ENCODE measurements at places on chromosomes 4 and X. TPM values are rescaled to one million over a fixed set of nuclear protein-coding genes. Genes with fewer than 3 reads are reported as not detected.

DNA sequence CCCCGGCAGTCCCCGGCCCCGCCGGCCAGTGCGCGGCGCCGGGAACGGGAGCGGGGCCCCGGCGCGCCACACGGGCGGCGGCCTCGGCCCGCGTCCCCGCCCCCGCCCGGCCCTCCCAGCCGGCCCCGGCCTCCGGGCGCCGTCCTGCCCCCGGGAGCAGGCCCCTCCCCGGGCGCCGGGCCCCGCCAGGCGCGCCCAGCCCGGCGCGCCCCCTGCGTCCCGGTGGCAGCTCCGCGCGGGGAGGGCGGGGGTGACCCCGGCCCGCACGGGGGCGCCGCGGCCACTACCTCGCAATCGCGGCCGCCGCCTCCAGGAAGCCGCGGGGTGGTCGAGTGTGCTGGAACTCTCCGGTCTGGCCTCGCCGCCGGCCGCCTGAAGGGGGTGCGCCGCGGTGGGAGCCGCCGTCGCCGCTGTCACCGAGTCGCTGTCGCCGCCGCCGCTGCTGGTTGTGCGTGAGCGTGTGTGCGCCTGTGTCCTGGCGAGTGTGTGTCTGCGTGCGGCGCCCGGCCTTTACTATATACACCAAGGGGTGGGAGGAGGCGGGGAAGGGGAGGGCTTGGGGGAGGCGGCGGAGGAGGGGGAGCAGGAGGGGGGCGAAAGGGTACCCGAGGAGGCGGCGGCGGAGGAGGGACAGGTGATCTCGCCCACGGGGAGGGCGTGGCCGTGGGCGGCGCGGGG, at the start of gene RAI2:
RAI2 (minus strand) TSS at position 488 of the 678 bp plus-strand sequence. CDS start 59,288 bp downstream, outside the sequence.
- H3K36me3 ChIP-seq = no peaks in the 10 kb centered on the region
- H3K4me1 ChIP-seq = no peaks in the 10 kb centered on the region
- no peak within 1 kb of the TSS for H3K27ac ChIP-seq

DNA sequence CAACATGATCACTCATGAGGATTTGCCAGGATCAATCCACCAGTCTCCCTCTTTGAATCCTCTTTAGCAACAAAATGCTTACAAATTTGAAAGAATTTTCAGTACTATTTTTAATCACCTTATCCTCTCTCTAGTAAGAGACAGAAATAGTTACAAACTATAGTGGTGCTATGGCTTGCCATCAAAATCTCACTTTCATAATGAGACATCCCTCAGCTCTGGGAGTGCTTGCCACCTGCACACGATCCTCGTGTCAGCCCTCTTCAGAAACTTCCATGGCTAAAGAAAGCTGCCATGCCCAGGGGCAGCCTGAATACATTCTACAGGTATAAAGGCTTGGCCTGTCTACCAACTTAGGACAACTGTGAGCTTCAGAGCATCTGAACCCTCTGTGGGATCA, 5.1 kb upstream of the DHX15 start:
- no peaks in the 10 kb centered on the region for H3K27me3 ChIP-seq
- DNase-seq = no peak
- no peak overlapping the region for H3K27ac ChIP-seq
- no peaks in the 10 kb centered on the region for H3K36me3 ChIP-seq
- no peak overlapping the region for H3K4me3 ChIP-seq

DNA sequence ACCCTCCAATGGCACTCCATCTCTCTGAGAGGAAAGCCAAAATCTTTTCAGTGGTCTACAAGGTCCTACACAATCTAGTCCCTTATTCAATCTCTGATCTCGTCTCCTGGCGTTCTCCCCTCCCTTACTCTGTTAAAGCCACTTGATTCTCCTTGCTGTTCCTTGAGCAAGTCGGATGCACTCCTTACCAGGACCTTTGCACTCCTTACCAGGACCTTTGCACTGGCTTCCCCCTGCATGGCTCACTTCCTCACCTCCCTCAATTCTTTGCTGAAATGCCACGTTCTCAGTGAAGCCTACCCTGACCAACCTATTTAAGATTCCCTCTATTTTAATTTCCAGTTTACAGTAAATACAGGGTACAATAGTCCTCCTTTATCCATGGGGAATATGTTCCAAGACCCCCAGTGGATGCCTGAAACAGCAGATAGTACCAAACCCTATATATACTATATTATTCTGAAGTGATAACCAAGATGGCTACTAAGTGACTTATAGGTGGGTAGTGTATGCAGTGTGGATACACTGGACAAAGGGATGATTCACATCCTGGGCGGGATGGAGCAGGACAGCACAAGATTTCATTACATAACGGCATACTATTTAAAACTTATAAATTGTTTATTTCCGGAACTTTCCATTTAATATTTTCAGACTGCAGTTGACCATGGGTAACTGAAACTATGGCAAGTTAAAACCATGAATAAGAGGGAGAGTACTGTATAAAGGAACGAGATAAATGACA, 6.5 kb upstream of the DLG3 start:
- H3K36me3 ChIP-seq = no peaks in the 10 kb centered on the region
- H3K4me3 ChIP-seq = no peak overlapping the region
- H3K27ac ChIP-seq = no peak overlapping the region
- H3K27me3 ChIP-seq = no peaks in the 10 kb centered on the region
- DNase-seq = no peak

- peaks cover 4% of the 10 kb centered on the region for H3K27me3 ChIP-seq
- no peak for DNase-seq
- H3K36me3 ChIP-seq = no peaks in the 10 kb centered on the region
- H3K27ac ChIP-seq = no peak overlapping the region
These were observed 19.1 kb upstream of the SETD7 start for GRCh38 chr4:139575072-139575471.

The FAM9C gene
- total RNA-seq = not detected

The LIN54 gene
- total RNA-seq = 10.4 TPM

The ITM2A gene
- total RNA-seq = not detected

The NR3C2 gene
- not detected for total RNA-seq

The BTC gene
- not detected for total RNA-seq

Data from GM23248 (cell line).